Activated CD4-positive, alpha-beta T cell treated with anti-CD3 and anti-CD28 coated beads for 1 hour (primary cell): ENCODE measurements at places on chromosomes 1 and 21.

GRCh38 chr1:150874455-150875196 is 1.8 kb downstream of the ARNT start:
- no peak for DNase-seq

GRCh38 chr1:67571901-67572593 is 113.0 kb upstream of the GADD45A start:
- no peak for DNase-seq

DNA sequence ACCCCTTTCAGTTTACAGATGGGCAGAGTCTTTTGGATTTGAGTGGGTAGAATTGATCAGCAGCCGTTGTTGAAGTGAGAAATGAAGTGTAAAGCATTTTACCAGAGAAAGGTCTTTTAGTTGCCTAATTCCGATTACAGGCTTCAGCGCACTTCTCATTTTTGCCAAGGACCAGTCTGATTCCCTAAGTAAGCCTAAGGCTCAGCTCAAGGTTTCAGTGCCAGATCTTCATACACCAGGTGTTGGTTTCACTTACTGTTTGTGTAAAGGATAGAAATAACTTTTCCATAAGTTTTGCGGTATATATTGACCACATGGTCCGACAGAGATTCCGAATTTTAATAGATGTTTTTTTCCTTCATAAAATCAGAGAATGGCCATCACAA is 83.9 kb upstream of the BMP8A start:
- no peak for DNase-seq

- no peak for DNase-seq
Measured at GRCh38 chr21:14572204-14572780, 26.2 kb upstream of the SAMSN1 start.

- DNase-seq: peak; percentile 58
Measured at GRCh38 chr1:65066766-65067490, 81.1 kb upstream of the AK4 start.
